ENCODE measurements at places on chromosomes 2 and 18. TPM values are rescaled to one million over a fixed set of nuclear protein-coding genes. Genes with fewer than 3 reads are reported as not detected.

The HOXD13 gene
- not detected for total RNA-seq

GRCh38 chr2:224682134-224682533 lies 34.0 kb downstream of the CCDC195 start:
- DNase-seq = no peak

DNA sequence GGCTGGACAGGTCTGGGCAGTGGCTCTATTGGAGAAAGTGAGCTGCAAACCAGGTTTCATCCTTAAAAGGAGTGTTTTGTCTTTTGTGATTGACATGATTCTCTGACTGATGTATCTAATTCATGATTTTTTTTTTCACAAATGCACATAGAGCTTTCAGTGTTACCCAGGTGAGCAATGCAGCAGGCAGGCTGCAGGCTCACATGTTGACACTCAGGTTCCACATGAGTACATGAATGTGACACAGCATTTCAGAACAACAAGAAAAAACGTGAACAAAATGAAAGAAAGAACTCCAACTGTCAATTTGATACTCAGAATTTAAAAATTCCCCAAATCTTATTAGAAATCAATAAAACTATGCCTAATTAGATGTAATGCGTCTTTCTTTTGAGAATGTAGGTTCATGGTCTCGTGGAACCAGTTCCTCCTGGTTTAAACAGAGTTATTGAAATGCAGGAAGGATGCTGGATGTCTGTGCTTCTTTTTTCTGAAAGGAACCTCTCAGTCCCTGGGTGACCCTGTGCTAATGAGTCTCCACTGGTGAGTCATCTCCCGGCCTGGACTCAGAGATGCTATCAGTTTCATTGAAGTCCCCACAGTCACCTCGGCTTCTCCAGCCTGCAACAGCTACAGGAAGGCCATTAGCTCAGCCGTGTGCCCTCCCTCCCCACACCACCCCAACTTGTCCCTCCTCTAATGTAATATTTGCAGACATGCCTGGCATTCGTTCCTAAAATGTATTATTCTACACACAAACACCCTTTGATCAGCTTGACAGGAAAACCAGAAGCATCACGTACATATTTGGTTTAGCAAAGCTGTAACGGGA lies 430.4 kb downstream of the LPIN1 start:
- DNase-seq = no peak

- no peak for DNase-seq
Observed at GRCh38 chr18:56517196-56517595, 121.2 kb downstream of the TXNL1 start.

DNA sequence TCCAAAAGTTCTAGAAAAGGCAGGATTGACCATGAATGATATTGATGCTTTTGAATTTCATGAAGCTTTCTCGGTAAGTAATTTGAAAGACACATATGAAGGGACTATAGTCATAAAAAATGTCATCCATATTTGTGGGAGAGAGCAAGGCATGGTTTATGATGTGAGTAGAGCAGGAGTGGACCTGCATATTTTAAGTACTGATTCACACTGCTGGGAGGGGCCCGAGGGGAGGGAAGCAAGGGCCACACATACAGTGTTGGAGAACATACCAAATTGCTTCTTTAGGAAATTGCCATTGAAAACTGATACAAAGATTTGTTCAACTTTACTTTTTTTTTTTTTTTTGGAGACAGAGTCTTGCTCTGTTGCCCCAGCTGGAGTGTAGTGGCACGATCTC lies 39.4 kb downstream of the HADHB start:
- DNase-seq = no peak

DNA sequence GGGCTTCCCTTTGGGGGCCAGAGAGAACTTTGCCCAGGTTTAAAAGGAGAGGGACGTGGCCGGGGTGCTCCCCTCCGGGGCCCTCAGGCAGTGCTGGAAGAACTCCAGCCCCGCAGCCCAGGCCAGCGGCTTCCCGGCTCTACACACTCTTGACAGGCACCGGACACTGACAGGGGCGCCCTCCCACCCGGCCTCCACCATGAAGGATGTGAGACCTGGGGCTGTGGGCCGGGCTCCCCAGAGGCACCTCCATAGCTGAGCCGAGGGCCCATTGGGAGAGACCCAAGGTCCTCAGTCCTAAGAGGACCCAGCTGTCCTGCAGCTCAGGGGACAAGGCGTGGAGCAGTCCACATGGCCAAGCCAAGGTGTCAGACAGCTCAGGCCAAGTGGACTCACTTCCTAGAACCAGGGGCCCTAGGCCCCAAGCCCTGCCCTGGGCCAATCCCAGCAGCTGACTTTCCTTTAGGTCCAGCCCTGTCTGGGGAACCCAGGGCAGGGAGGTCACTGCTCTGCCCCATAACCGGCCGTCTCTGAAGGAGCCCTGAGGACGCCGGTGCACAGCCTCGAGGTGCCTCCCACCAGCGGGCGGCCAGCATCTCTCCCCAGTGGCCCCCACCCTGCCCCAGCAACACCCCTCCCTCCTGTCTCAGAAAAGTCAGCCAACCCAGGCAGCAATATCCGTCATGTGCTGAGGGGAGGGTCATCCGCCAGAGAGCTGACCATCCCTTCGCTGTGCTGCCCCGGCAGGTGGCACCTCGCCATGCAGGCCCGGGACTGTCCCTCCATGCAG lies 51.8 kb downstream of the BIN1 start:
- DNase-seq = no peak

- DNase-seq = no peak
Observed at GRCh38 chr2:69694894-69695849, 46.8 kb upstream of the ANXA4 start.

GRCh38 chr2:88654714-88655113 lies 27.4 kb upstream of the EIF2AK3 start:
- DNase-seq = no peak

DNA sequence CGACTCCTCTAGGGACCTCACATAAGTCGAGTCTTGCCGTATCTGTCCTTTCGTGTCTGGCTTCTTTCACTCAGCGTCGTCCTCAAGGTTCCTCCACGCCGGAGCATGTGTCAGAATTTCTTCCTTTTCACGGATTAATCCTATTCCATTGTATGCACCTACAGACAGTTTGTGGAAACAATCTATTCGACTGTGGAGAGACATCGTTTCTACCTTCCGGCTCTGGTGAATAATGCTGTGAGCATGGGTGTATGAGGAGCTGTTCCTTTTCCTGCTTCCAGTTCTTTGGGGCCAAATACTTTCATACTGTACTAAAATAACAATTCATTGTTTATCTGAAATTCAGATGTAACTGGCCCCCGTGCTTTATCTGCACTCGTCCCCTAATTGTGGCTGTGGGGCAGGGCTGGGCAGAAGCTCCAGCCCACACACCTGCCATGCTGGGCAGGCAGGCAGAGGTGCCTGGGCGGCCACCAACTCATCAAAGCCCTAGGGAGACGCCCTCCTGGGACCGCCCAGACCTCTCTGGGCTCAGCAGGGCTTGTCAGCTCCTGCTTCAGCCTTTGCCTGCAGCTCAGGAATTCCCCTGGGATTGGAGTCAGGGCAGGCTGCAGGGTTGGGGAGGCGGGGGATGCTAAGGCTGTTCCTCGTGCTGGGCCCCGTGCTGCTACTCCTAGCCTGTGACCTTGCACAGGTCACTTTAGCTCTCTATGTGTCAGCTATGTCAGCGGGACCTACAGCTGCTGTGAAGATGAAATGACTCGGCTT lies 14.5 kb downstream of the GPC1 start:
- no peak for DNase-seq

DNA sequence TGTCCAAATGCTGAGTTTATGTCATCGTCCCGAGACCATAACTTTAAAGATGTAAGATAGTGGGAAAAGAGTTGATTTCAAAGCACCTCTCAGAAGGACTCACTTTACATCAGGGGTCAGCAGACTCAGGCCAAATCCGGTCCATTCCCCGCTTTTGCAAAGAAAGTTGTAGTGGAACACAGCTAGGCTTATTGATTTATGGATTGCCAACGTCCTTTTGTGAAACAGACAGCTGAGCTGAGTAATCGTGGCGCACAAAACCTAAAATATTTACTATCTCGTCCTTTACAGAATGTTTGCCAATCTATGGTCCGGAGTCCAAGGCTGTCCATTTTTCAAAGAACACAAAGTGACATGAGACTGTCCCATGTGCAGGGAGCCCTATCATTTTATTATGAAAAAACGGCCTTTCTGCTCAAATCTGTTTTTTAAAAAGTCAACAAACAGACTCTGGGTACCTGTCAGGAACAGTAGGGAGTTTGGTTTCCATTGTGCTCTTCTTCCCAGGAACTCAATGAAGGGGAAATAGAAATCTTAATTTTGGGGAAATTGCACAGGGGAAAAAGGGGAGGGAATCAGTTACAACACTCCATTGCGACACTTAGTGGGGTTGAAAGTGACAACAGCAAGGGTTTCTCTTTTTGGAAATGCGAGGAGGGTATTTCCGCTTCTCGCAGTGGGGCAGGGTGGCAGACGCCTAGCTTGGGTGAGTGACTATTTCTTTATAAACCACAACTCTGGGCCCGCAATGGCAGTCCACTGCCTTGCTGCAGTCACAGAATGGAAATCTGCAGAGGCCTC lies at the start of gene IL1RN:
Gene IL1RN (plus strand): TSS at position 754 of the 801 bp plus-strand sequence. CDS start 27 bp downstream, at position 781.
- no peak for DNase-seq

GRCh38 chr18:37987901-37988300 lies 422.3 kb upstream of the CELF4 start:
- DNase-seq = no peak

GRCh38 chr2:200065477-200065876 lies 110.1 kb downstream of the MAIP1 start:
- DNase-seq = no peak

DNA sequence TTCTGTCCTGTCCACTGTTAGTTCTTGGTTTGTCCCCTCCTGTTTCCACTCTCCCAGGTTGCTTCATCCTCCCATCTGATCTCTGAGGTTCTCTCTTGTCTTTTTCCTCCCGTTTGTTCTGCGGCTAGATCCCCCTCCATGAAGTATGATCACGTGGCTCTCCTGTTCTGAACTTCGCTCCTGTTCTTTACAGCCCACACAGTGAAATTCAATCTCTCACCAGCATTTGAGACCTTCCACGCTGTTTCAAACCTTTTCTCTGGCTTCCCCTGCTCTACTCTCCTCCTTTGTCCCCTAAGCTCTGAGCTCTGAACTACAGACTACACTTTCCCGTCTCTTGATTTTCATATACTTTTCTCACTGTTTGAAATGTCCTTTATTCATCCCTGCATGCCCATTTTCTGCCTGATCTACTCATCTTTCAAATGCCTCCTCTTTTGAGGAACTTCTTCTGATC lies 83.5 kb downstream of the OSBPL6 start:
- no peak for DNase-seq

GRCh38 chr2:165382362-165382761 lies 87.1 kb upstream of the CSRNP3 start:
- DNase-seq = no peak

The PDCD1 gene
- 0.33 TPM for total RNA-seq

The IL36G gene
- not detected for total RNA-seq

GRCh38 chr2:233593201-233593600 lies 24.2 kb upstream of the UGT1A8 start:
- DNase-seq = no peak
